ENCODE measurements at places on chromosomes 7 and 10.

DNA sequence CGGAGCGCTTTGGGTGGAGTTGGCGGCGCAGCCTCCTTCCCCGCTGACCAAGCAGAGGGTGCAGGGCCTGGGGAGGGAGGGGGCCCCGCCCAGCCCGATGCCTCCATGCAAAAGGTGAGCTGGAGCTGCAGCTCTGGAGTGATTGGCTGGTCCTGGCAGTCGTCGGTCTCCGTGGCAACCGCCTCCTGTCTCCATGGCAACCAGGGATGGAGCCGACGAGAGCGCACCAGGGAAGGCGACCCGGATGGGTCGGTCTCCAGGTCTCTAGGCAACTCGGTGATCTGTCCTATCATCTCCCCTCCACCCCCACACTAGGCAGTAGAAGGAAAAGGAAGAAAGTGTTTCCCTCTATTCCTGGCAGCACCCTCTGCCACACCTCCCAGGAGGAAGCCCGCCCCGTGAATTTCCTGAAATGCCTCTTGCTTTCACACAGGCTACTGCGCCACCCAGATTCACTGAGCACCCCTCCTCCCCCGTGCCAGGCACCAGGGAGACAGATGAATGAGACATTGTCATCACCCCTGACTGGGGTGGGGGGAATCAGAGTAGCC is 647 bp upstream of the NACAD start:
- DNase-seq, result peak; percentile 57

DNA sequence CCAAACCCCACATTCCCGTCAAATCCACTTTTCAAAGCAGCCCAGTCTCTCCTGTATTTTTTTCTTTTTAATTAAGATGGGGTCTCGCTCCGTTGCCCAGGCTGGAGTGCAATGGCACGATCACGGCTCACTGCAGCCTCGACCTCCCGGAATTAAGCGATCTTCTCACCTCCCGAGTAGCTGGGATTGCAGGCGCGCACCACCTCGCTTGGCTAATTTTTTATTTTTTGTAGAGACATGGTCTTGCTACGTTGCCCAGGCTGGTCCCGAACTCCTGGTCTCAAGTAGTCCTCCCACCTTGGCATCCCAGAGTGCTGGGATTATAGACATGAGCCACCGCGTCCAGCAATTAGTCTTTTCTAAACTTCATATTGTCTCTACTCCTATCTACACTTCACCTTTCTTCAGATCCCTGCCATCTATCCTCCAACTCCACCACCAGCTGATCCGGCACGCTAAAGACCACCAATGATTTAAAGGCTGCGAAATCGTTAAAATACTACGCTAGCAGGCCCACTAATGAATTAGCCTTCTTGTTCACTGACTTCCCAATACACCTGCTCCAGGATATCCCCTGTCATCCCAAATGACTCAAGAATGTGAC is 525 bp upstream of the CHUK start:
- DNase-seq, result no peak

- DNase-seq, result no peak
Measured at GRCh38 chr10:66455304-66455703, 470.5 kb upstream of the LRRTM3 start.

DNA sequence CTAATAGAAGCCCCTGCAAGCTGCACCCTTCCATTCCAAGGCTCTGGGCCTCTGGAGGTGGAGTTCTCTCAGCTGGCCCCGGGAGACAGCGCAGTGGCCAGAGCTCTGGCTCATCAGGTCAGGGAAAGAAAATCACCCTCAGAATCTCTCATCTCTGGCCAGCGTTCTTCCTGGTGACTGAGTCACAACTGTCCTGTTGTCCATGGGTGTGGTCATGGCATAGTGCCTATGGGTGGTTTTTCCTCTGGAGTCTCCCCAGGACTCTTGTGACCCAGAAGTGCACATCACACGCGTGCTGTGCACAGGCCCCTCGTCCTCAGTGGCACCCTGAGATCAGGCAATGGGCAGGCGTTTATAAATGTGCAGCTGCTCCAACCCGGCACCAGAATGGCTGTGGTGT is 27.4 kb upstream of the FXYD4 start:
- DNase-seq, result no peak

- no peak for DNase-seq
Measured at GRCh38 chr10:123781956-123782500, 109.6 kb downstream of the CPXM2 start.

DNA sequence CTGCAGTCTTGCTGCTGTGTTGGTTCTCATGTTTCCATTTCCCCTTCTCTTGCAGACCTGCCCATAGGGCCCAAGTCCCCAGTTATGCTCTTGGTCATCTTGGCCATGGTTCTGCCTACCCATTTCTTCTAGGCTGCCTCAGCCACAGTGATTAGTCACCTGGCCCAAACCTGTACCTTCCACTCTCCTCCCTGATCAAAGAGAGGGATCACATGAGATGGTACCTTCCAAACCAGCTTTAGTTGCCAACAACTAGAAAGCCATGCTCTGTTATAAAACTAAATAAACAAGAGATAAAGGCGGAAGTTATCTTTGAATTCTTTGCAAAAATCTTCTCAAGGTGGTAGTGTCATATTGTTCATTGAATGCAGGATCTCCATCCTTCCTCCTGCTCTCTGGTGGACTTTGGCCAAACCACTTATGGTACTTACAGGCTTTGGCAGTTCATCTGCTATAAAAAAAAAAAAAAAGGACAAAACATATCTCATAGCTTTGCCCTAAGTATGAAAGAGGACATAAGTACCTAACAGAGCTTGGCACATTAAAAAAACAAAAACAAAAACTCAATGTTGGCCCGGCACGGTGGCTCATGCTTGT is 25.8 kb downstream of the TACC2 start:
- DNase-seq, result no peak

- DNase-seq, result peak; percentile 46
Measured at GRCh38 chr10:46273506-46274477, 13.0 kb upstream of the ANTXRL start.
